ENCODE measurements at places on chromosomes 1 and 21. TPM values are rescaled to one million over a fixed set of nuclear protein-coding genes. Genes with fewer than 3 reads are reported as not detected.

Gene NPHS2
- total RNA-seq: not detected

Gene BRINP3
- total RNA-seq: under 0.01 TPM

Gene DTL
- total RNA-seq: 12.1 TPM

Gene CIART
- 1.2 TPM for total RNA-seq

Gene ANKRD34A
- total RNA-seq: 2.0 TPM

Gene A3GALT2
- total RNA-seq: not detected

Gene RCC1
- 59.2 TPM for total RNA-seq

Gene GREM2
- 8.6 TPM for total RNA-seq

Gene RALGPS2
- 181 TPM for total RNA-seq

Gene GNG4
- under 0.01 TPM for total RNA-seq

Gene NUDT4B
- total RNA-seq: 23.9 TPM

Gene CFAP74
- total RNA-seq: not detected

Gene SAMSN1
- total RNA-seq: not detected

Gene TRIM46
- total RNA-seq: 3.3 TPM

Gene TMEM51
- total RNA-seq: 1.5 TPM

Gene RNU1-3
- total RNA-seq: under 0.01 TPM

Gene UBL4B
- not detected for total RNA-seq

Gene PLA2G5
- 4.5 TPM for total RNA-seq

Gene GJC2
- 1.8 TPM for total RNA-seq

Gene TRIM63
- total RNA-seq: not detected

Gene MAST2
- 31.1 TPM for total RNA-seq

Gene SYDE2
- 6.1 TPM for total RNA-seq

Gene FAM72B
- 5.3 TPM for total RNA-seq

Gene CCDC28B
- 7.3 TPM for total RNA-seq

Gene ICOSLG
- 0.37 TPM for total RNA-seq

Gene CACHD1
- 4.4 TPM for total RNA-seq

Gene F13B
- total RNA-seq: not detected

Gene FAAP20
- 15.4 TPM for total RNA-seq

Gene DIO1
- total RNA-seq: not detected

Gene CD53
- total RNA-seq: not detected

Gene S100A12
- not detected for total RNA-seq

Gene SMPDL3B
- total RNA-seq: not detected

Gene DNAJC28
- 0.39 TPM for total RNA-seq

Gene APCS
- total RNA-seq: not detected

Gene RABGAP1L
- total RNA-seq: 32.5 TPM

Gene LRRC38
- total RNA-seq: not detected

Gene DENND1B
- total RNA-seq: 5.5 TPM

Gene ADGRB2
- total RNA-seq: 4.7 TPM

Gene HAX1
- 95.0 TPM for total RNA-seq

Gene PLD5
- not detected for total RNA-seq

Gene PLXNA2
- 0.73 TPM for total RNA-seq

Gene FBXO28
- 33.4 TPM for total RNA-seq

Gene FMOD
- total RNA-seq: 0.59 TPM

Gene FAF1
- total RNA-seq: 63.5 TPM

Gene CD52
- 0.98 TPM for total RNA-seq

Gene CHAF1B
- total RNA-seq: 7.4 TPM

Gene LCE3E
- total RNA-seq: not detected

Gene CCDC181
- 0.37 TPM for total RNA-seq

Gene KPRP
- not detected for total RNA-seq

Gene KIF2C
- 28.3 TPM for total RNA-seq

Gene CSMD2
- total RNA-seq: 0.37 TPM

Gene MIXL1
- not detected for total RNA-seq

All from subcutaneous preadipocyte (primary cell).